ENCODE measurements at places on chromosomes 13 and 19.

DNA sequence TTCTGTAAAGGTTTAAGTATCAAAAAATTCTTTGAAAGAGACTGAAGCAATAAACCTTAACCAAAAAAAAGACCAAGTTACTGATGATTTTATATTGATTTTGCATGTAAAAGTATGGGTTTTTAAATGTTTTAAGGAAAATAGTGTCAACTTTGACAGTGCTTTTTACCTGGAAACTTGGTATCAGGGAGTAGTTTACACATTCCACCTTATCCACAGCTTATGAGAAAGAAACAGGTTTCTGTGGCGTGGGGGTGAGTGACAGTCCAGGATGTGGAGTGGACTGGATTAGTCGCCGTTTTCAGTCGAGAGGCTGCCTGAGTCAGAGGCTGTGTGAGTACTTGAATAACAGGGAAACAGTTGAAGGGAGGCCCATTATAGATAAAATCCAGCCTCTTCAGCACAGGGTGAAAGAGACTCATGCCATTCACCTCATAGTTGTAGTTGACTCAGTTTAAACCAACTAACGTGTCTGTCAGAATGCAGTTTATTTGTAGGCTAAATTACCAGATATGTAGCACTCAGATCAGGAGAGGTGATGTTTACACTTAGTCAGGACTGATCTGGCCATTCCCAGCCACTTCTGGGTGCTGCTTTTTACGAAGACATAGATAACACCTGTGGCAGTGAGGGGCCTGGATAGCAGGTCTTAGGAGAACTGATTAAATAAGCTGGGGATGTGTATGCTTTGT lies 595 bp upstream of the GPR183 start:
- DNase-seq = no peak

DNA sequence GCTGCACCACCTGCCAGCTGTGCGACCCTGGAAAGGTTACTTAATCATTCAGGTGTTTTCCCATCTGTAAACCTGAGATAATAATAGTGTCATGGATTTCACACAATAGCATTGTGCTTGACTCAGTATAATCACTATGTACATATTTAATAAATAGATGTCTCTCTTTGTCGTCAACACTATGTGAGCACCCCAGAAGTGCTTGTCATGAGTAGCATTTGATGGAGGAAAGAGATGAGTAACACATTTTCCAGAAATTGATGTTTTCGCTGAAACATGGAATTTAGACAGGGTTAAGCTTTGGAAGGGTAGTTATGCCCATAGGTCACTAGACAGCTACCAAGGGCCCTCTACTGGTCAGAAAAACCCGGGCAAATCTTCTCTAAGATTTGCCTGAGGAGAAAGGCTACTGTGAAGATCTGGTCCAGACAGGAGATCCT lies 9.5 kb upstream of the MBNL2 start:
- no peak for DNase-seq

- no peak for DNase-seq
Observed at GRCh38 chr13:25819856-25820530, 231.8 kb downstream of the SHISA2 start.

DNA sequence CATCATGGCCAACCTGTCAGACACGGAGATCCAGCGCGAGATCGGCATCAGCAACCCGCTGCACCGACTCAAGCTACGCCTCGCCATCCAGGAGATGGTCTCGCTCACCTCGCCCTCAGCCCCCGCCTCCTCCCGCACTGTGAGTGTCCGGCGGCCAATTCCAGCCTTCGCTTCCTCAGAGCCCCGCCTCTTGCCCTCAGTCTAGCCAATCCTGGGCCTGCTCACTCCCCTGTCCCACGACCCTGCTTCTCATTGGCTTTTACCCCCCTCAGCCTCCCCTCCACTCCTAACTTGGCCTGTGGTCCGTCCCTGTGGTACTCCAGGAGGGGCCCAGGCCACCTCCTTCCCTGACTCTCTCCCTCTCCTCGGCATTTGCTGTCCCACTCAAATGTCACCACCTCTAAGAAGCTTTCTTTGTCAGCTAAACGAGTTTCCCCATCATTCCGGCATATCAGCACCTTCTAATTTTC lies 12.3 kb downstream of the HRC start:
- no peak for DNase-seq

- DNase-seq = no peak
Observed at GRCh38 chr19:13104360-13104847, 1.7 kb upstream of the LYL1 start.

DNA sequence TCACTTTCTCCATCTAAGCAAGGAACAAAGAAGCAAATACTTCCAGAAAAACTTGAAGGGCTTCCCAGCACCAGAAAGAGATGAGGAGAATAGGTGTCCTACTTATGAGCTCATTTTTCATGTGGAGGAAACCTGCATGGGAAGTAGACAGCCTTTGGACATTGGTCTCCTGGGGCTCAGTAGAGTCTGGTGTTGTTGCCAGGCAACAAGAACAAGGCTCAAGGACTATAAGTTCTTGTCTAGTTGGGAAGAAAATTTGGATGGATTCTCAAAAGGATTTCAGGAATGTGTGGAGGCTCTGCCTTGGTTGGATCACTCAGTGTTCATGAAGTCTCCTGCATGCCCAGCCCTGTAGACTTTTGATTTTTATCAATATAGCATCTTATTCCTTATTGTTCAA lies 84.5 kb downstream of the MBNL2 start:
- DNase-seq = no peak

DNA sequence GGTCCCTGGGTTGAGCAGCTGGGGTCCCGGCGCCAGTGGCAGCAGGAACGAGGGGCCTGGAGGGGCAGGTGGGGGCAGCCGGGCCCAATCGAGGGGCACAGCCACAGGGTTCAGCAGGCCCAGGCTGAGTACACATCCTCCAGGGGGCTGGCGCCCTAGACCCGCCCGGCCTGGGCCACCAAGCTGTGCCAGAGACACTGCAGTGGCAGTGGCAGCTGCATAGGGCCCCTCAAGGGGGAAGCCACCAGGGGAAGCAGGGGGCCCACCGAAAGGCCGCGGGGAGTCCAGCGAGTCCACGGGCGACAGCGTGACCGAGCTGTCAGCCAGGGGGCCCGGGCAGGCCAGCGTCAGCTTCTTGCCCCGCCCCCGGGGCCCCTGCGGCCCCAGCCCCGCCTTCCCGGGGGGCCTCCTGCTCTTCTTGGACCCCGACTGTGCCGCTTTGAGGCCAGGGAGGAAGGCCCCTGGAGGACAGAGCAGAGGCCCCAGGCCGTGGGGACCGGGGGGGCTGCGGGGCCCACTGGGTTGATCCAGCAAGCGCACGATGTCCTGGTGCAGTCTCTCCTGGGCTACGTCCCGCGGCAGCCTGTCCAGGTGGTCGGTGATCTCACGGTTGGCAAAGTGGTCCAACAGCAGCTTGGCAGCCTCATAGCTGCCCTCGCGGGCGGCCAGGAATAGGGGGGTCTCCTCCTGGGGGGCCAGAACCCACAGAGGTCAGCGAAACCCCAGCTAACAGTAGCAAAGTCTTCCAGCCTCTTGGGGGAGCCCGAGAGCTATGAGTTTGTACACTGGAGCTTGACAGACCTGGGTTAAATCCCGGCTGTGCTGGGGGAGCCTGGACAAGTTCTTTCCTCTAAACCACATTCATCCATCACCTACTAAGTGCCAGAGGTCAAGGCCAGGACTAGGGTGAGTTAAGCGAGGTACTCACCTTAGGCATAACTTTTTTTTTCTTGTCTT lies 39.5 kb downstream of the NOTCH3 start:
- DNase-seq = no peak

DNA sequence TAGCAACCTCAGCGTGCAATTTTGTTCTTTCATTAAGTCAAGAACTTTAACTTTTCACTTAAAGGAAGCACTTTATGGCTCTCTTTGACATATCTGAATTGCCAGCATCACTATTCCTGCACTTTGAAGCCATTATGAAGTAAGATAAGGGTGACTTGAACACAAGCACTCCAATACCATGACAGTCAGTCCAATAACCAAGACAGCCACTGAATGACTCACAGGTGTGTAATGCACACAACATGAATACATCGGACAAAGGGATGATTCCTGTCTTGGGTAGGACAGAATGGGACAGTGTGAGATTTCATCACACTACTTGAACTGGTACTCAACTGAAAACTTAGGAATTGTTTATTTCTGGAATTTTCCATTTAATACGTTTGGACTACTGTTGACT lies 233.7 kb upstream of the IPO5 start:
- no peak for DNase-seq

DNA sequence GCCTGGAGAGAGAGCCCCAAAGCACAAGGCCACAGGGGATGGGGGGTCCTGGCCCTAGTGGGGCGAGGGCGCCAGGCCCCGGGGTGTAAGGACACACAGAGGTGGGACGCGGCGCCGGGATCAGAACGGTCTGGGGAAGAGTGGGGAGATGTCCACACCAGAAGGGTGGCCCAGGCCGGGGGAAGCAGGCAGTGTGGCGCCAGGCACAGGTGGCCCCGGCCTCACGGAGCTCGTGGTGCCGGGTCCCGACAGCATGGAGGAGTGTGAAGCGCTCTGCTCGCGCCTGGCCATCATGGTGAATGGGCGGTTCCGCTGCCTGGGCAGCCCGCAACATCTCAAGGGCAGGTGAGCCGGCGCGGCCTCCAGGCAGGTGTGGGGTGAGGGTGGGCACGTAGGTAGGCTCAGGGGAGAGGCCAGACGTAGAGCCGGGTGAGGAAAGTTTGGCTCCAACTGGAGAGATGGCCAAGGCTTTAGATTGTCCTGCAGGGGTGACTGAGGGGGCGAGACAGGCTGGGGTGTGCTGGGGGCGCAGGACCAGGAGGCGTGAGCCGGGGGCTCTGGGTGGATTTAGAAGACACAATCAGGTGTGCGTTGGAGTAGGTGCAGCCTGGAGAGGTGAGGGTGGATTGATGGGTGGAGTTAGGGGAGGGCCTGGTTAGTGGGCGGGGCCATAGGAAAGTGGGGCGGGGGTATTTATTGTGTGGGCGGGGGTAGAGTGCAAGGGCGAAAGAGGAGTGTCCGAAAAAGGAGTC lies 2.9 kb upstream of the ARHGAP45 start:
- no peak for DNase-seq

- no peak for DNase-seq
Observed at GRCh38 chr19:2503521-2504109, 27.7 kb downstream of the GADD45B start.

GRCh38 chr19:42198676-42199439 lies 18.6 kb downstream of the DEDD2 start:
- DNase-seq = no peak

DNA sequence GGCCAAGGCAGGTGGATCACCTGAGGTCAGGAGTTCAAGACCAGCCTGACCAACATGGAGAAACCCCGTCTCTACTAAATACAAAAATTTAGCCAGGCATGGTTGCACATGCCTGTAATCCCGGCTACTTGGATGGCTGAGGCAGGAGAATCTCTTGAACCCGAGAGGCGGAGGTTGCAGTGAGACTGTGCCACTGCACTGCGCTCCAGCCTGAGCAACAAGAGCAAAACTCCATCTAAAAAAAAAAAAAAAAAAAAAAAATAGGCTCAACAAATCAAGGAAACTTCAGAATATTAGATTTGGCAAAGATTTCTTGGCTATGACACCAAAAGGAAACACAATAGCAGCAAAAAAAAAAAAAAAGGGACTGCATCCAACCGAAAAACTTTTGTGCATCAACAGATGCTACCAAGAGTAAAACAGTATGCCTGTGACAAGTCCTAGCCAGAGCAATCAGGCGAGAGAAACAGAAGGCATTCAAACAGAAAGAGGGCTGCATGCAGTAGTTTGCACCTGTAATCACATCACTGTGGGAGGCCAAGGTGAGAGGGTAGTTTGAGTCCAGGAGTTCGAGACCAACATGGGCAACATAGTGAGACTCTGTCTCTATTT lies 23.8 kb downstream of the ZNF160 start:
- no peak for DNase-seq

GRCh38 chr19:15498910-15499309 lies 9.4 kb upstream of the CYP4F22 start:
- DNase-seq = no peak

DNA sequence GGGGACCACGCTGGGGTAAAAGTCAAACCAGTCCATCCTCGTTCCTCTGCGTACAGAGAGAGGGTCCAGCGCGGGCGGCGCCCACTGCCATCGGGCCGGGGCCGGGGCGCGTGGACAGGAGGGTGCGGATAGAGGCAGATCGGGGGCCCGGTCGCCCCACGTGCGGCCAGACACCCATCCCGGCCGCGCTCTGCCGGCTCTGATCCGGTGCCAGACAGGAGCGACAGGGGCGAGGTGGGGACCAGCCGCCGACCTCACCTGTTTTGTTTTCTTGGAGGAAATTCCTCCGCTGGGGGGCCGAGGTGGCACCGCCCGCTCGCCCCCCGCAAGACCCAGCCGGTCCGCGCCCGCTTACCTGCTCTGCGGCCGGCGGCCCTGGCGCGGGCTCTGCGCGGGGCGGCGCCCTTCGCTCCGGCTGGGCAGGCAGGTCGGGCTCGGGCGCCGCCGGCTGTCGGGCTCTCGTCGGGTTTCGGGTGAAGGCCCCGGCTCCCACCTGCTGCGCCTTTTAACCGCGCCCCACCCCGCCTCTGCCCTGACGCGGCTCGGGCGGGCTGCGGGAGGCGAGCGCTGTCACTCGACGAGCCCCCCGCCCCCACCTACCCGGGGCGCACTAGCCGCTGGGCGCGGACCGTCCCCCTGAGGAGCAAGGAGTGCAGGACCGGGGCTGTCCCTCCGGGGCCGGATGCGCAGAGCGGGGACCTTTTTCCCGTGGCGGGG lies at the start of gene GJB6:
TSS of gene GJB6 (minus strand) at position 481 of the 717 bp plus-strand sequence. CDS start 8,839 bp downstream, outside the sequence.
- no peak for DNase-seq

GRCh38 chr13:40982772-40983171 lies 36.3 kb downstream of the ELF1 start:
- no peak for DNase-seq

- no peak for DNase-seq
Observed at GRCh38 chr19:53927739-53928138, 18.7 kb downstream of the CACNG7 start.

DNA sequence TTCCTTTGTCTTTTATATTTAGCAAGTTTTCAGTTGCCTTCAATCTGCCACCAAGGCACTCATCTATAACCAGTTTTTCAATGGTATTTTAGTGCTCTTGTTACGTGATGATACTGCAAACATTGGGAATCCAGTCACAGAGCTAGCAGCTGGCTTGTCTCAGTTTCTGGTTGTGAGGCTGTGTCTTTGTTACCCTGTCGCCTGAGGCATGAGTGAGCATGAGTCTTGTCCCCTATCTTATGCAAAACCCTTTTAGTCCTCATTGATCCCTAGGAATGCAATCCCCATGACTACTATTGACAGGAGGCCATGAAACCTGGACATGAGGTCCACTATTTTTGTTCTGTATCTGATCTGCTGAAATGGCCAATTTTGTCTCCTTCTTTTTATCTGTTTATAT lies 391.0 kb downstream of the LMO7 start:
- no peak for DNase-seq
